ENCODE measurements at places on chromosomes 3 and 15.

DNA sequence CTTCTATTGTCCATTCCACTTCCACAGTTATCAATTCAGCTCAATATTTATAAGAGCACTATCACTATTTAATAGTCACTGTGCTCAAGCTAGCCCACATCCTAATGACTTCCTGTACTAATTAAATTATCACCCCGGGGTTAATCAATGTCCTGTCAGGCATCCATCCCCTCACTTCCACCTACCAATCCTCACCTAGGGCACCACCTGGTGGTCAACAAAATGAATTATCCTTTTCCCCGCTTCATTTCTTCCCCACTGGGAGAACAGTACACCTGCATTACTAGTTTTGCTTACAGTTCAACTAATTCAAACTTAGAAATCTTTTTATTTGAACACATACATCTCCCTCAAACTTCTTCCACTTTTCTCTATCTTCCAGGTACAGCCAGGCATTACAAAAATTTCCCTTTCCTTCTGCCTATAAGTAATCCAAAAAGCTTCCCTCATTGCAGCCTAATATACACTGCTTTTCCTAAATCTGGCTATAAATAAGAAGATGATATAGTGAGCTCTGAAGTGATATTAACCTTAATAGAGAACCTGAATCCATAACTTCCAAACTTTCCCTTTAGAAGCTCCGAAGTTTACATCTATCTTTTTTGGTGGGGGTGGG lies 68.5 kb downstream of the TMCC1 start:
- no peaks in the 10 kb centered on the region for H3K27me3 ChIP-seq
- no peak overlapping the region for H3K27ac ChIP-seq
- no peaks in the 10 kb centered on the region for H3K36me3 ChIP-seq
- H3K4me3 ChIP-seq: no peak overlapping the region

DNA sequence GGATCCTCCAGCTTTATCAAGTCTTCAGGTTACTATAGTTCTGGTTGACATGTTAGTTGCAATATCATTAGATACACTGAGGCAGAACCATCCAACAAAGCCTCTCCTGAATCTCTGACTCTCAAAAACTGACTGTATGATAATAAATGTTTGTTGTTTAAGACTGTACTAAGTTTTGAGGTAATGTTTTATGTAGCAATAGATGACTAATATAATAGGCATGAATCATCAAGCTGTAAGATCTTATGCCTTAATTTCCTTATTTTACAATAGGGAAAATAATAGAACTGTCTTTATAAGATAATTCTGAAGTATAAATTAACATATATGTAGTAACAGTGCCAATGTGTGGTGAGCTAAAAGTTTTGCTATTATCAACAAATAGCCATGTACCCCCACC lies 88.9 kb upstream of the TBC1D5 start:
- H3K4me1 ChIP-seq: no peaks in the 10 kb centered on the region
- no peak overlapping the region for H3K27ac ChIP-seq
- no peaks in the 10 kb centered on the region for H3K36me3 ChIP-seq
- no peak for DNase-seq
- H3K27me3 ChIP-seq: no peaks in the 10 kb centered on the region

- H3K4me1 ChIP-seq: no peaks in the 10 kb centered on the region
- H3K36me3 ChIP-seq: peaks cover 1% of the 10 kb centered on the region
- H3K4me3 ChIP-seq: no peak overlapping the region
- H3K27ac ChIP-seq: no peak overlapping the region
- no peak for DNase-seq
- no peaks in the 10 kb centered on the region for H3K27me3 ChIP-seq
Measured at GRCh38 chr3:174755833-174756829, 103.0 kb upstream of the NAALADL2 start.

- H3K27ac ChIP-seq: peak within 1 kb of the TSS; percentile 62
- DNase-seq: peak; percentile 44
- peaks cover 26% of the 10 kb centered on the region for H3K27me3 ChIP-seq
- peaks cover 6% of the 10 kb centered on the region for H3K4me1 ChIP-seq
Measured at GRCh38 chr3:138347960-138348753, at the start of gene MRAS. MRAS (plus strand) TSS chr3:138348579; CDS start chr3:138372884, 24,305 bp downstream.

DNA sequence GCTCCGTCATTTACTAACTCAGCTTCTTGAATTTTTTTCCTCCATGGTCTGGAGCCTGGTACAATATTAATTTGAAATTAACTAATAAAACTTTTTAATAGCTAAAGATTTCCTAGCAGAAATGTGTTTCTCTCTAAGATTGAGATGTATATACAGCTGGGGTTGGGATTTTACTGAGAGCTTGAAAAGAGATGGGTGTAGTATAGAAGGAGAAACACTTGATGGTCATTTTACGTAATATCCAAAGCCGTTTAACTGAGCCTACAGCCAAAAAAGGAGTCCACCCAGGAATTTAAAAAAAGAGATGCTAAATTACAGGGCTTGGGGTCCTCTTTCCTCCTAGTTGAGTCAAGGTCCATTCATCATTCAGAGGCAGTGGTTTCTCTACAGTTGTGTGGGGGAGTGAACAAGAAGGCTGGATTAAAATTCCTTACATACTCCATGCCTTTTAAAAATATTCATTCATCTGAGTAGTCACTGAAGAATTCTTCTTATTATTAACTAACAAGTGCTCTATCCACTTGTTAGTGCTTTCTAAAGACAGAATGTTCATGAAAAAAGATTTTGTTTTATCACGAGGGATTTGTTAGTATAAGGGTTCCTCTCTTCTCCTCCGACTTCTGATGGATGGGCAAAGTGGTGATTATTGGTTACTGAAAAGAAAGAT lies 255.3 kb upstream of the IL12A start:
- H3K4me1 ChIP-seq: no peaks in the 10 kb centered on the region
- H3K27me3 ChIP-seq: peaks cover 5% of the 10 kb centered on the region
- no peak for DNase-seq
- no peak overlapping the region for H3K27ac ChIP-seq
- H3K36me3 ChIP-seq: no peaks in the 10 kb centered on the region

- H3K36me3 ChIP-seq: no peaks in the 10 kb centered on the region
- no peak overlapping the region for H3K4me3 ChIP-seq
- no peak overlapping the region for H3K27ac ChIP-seq
- DNase-seq: no peak
Measured at GRCh38 chr15:70753101-70753829, 10.1 kb downstream of the UACA start.

DNA sequence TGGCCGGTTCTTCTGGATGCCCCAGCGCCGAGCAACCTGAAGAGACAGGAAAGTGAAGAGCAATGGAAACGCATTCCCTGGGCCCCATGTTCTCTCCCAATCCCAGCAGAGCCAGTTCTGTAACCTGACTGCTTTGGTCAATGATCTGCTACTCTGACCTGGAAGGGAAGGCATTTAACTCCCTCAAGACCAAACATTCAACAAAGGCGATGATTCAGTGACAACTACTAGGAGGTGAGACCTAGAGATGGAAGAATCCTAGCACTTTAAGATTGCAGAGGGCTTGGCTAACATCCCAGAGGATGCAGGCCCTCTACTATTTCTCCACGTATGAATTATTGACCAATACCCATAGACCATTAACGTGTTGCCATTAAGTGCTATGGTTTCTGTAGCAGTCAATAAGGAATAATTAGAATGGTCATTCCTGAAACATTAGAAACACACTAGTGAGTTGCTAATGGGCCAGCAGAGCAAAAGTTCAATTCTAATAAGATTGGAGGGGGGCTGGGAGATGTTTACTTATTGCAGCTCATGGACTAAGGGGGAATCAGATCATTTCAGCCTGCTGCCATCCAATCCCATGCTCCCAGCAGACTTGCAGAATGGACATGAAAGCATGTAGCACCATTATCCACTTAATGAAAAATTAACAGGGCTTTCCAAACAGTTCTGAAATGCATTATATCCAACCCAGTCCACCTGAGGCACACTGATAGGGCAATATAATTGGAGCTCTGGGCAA lies 56.6 kb downstream of the ETV5 start:
- no peak for DNase-seq
- H3K36me3 ChIP-seq: no peaks in the 10 kb centered on the region
- H3K27ac ChIP-seq: no peak overlapping the region
- H3K4me1 ChIP-seq: no peaks in the 10 kb centered on the region

DNA sequence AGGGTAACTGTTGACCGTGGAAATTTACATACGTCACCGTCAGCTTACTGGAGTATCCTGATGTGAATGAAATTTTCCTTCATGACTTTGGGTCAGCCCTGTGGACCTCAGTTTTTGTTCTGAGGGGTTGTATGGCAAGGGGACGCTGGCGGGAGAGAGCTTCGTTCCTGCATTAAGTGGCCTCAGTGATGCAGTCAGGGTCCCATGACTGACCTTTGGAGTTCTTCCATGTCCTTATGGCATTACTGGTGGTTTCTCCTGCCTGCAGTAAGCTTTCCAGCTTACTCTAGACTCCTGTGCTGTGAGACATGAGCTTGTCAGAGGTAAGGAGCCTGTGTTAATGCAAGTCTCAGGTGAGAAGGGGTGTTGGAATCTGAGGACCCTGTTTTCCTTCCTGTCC lies 1.8 kb downstream of the CD276 start:
- peaks cover 41% of the 10 kb centered on the region for H3K27me3 ChIP-seq
- no peak overlapping the region for H3K4me3 ChIP-seq
- H3K4me1 ChIP-seq: peaks cover 17% of the 10 kb centered on the region
- H3K36me3 ChIP-seq: no peaks in the 10 kb centered on the region
- no peak overlapping the region for H3K27ac ChIP-seq
- DNase-seq: no peak

DNA sequence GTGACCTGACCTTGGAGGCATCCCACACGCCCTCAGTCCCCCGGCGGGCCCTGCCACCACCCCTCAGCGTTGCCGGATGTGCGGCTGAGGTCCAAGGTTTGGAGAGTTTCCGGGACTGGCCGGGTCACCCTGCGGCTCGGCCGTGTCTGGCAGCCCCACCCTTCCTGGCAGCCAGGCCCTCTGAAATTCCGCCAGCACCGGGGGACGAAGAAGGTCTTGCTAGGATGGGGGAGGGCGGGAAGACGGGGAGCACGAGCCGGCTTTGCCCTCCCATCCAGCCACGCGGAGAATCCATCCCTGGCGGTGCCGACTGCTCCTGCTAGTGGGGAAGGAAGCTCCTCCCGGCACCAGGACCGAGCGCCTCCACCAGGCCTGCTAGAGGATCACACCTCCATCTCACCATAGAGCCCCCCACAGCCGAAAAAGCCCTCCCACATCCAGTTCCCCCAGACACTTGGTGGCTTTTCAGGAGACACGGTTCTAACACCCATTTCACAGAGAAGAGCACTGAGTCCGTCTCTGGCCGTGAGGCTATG lies 81.5 kb downstream of the CPN2 start:
- no peak overlapping the region for H3K27ac ChIP-seq
- peaks cover 3% of the 10 kb centered on the region for H3K4me1 ChIP-seq
- H3K27me3 ChIP-seq: peaks cover 2% of the 10 kb centered on the region
- DNase-seq: peak; percentile 21
- no peaks in the 10 kb centered on the region for H3K36me3 ChIP-seq

DNA sequence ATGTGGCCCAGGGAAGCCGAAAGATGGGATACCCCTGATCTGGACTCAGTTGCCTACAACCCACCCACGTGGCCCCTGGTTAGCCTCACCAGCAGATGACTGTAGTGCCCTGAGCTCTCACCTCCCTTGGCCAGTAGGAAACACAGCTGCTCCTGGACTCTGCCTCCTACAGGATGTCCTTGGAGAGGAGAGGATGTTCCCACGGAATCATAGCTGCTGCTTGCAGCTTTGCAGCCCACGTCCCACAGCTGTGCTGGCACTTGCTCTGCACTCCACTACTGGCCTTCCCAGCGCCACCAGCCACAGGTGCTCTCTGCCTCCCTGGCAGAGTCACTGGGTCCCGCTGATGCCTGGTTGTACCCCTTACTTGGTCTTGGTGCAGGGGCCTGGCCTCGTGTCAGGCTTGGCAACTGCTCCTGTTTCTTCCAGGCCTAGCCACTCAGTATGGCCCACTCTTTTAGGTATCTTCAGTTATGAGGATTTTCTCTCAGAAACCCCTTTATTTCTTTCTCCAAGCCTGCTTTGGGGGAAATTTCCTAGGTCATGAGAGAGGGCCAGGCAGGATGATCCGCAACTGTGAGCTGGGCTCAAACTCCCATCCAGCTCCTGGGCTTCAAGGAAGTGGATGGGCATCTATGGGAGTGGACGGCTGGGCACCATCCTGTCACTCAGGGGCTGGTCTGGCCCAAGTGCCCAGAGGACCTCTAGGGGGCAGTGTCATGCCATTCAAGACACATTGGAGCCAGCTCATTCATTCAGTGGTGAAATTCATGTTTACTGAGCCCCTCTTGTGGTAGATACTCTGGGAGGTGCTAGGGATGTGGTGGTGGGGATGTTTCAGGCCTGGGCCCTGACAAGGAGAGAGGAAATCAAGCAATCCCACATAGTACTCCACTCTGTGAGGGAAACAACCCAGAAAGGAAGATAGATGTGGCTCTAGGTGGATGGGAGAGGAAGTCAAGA lies 16.2 kb upstream of the VILL start:
- H3K36me3 ChIP-seq: no peaks in the 10 kb centered on the region
- peaks cover 4% of the 10 kb centered on the region for H3K4me1 ChIP-seq
- H3K27ac ChIP-seq: no peak overlapping the region
- no peak overlapping the region for H3K4me3 ChIP-seq
- DNase-seq: peak; percentile 84

GRCh38 chr3:56238299-56238698 lies 230.0 kb downstream of the ERC2 start:
- no peak overlapping the region for H3K4me3 ChIP-seq
- no peaks in the 10 kb centered on the region for H3K36me3 ChIP-seq
- H3K27me3 ChIP-seq: peaks cover 4% of the 10 kb centered on the region
- no peak for DNase-seq
- no peaks in the 10 kb centered on the region for H3K4me1 ChIP-seq

GRCh38 chr3:58596834-58597518 lies 19.8 kb upstream of the FAM107A start:
- H3K4me3 ChIP-seq: no peak overlapping the region
- H3K27ac ChIP-seq: no peak overlapping the region
- H3K27me3 ChIP-seq: no peaks in the 10 kb centered on the region
- DNase-seq: no peak
- H3K36me3 ChIP-seq: no peaks in the 10 kb centered on the region

GRCh38 chr15:63042877-63043334 lies 359 bp downstream of the TPM1 start:
- no peak for DNase-seq
- H3K4me1 ChIP-seq: peaks cover 13% of the 10 kb centered on the region
- H3K27ac ChIP-seq: no peak overlapping the region
- no peaks in the 10 kb centered on the region for H3K36me3 ChIP-seq
- H3K4me3 ChIP-seq: peak overlapping the region; percentile 37
- H3K27me3 ChIP-seq: peaks cover 50% of the 10 kb centered on the region

- peaks cover 2% of the 10 kb centered on the region for H3K4me1 ChIP-seq
- H3K27ac ChIP-seq: no peak overlapping the region
- H3K36me3 ChIP-seq: no peaks in the 10 kb centered on the region
- no peak overlapping the region for H3K4me3 ChIP-seq
Measured at GRCh38 chr15:62089616-62090015, 22.8 kb downstream of the C2CD4A start.

GRCh38 chr3:186209810-186210752 lies 101.2 kb upstream of the ETV5 start:
- H3K27ac ChIP-seq: no peak overlapping the region
- peaks cover 6% of the 10 kb centered on the region for H3K27me3 ChIP-seq
- no peaks in the 10 kb centered on the region for H3K36me3 ChIP-seq
- H3K4me3 ChIP-seq: no peak overlapping the region
- H3K4me1 ChIP-seq: no peaks in the 10 kb centered on the region
- peak; percentile 20 for DNase-seq

- peaks cover 5% of the 10 kb centered on the region for H3K36me3 ChIP-seq
- no peak overlapping the region for H3K27ac ChIP-seq
- H3K4me3 ChIP-seq: no peak overlapping the region
- no peak for DNase-seq
Measured at GRCh38 chr3:127224118-127224517, 31.2 kb downstream of the PRR23E start.

Data from activated naive CD4-positive, alpha-beta T cell treated with anti-CD3 and anti-CD28 coated beads for 36 hours (primary cell).